ENCODE measurements at places on chromosomes 7 and 10. TPM values are rescaled to one million over a fixed set of nuclear protein-coding genes. Genes with fewer than 3 reads are reported as not detected.

Gene OR6V1
- not detected for polyA plus RNA-seq

Gene MMP21
- not detected for polyA plus RNA-seq

Gene DYDC2
- polyA plus RNA-seq = 0.08 TPM

Gene SSC4D
- 2.0 TPM for polyA plus RNA-seq

Gene TRIM8
- 108 TPM for polyA plus RNA-seq

Gene PLPP4
- polyA plus RNA-seq = 27.9 TPM

Gene TCERG1L
- polyA plus RNA-seq = not detected

Gene FAM241B
- 19.2 TPM for polyA plus RNA-seq

Gene HOXA3
- 0.15 TPM for polyA plus RNA-seq

Gene PGAM2
- polyA plus RNA-seq = 1.5 TPM

Gene NXPH1
- not detected for polyA plus RNA-seq

Gene CHPF2
- 68.6 TPM for polyA plus RNA-seq

Gene GJD4
- polyA plus RNA-seq = not detected

Gene CRTAC1
- polyA plus RNA-seq = 0.05 TPM

Gene CDH23
- polyA plus RNA-seq = 0.18 TPM

Gene WDFY4
- not detected for polyA plus RNA-seq

Gene PANK1
- 4.9 TPM for polyA plus RNA-seq

Gene ARHGAP19
- polyA plus RNA-seq = 4.5 TPM

Gene NRG3
- polyA plus RNA-seq = 0.11 TPM

Gene RNF133
- polyA plus RNA-seq = not detected
